Right hindlimb (tissue), 1 donor: ENCODE measurements at places on chromosomes 11 and 22.

DNA sequence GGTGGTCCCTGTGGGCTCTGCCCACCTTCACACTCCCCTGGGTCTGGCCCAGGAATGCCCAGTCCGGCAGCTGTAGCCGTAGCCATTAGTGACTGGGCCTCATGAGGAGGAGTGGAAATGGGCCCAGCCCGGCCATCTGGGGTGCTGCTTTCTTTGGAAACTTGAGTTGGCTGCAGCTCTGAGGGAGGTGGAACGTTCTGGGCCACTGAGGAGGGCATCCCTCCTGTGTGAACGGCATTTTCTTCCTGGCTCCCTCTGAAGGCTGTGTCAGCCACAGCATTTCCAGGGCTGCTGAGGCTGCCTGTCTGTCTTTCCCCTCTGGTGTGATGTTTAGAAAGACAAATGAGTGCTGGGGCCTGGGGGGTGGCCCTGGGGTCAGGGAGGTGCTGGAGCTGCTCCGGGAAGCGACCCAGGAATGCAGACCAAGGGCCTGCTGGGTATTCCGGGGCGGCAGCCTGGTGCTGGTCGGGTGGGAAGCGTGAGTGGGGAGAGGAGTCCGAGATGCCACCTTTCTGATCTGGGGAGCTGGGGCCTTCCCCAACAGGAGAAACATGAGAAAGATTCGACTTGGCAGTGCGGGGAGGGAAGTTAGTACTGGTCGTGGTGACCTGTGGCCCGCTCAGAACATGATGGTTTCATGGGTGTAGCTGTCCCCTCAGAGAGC lies 27.1 kb downstream of the PTDSS2 start:
- DNase-seq: no peak

GRCh38 chr11:17014833-17015626 lies 816 bp upstream of the PLEKHA7 start:
- DNase-seq: no peak

DNA sequence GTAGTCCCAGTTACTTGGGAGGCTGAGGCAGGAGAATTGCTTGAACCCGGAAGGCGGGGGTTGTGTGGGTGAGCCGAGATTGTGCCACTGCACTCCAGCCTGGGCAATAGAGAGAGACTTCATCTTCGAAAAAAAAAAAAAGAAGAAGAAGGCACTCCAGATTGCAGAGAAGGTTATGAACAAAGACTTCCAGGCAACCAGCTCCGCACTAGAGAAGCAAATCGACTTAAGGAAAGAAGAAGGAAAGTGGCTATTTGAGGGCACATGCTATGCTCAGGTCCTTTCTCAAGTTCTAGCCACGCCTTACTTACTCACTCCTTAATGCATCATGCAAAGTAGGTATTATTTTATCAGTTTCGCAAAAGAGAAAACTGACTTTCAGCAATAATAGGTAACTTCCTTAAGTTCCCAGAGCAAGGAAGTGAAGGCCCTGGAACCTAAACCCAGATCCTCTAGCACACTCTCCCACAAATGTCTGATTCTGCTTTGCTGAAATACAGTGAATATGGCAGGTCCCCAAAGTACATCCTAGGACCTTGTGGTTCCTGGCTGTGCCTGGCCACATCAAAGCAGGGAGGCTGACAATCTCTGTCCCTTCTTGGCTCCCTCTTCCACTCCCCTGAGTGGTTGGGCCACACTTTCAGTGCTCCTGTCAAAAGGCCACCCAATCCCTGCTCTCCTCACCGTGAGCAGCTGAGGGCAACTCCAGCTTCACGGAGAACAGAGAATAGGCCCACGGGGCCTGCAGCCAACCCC lies 14.2 kb downstream of the CD3E start:
- no peak for DNase-seq

- peak; percentile 89 for DNase-seq
These were observed 468.0 kb downstream of the OPCML start for GRCh38 chr11:133064152-133064877.

DNA sequence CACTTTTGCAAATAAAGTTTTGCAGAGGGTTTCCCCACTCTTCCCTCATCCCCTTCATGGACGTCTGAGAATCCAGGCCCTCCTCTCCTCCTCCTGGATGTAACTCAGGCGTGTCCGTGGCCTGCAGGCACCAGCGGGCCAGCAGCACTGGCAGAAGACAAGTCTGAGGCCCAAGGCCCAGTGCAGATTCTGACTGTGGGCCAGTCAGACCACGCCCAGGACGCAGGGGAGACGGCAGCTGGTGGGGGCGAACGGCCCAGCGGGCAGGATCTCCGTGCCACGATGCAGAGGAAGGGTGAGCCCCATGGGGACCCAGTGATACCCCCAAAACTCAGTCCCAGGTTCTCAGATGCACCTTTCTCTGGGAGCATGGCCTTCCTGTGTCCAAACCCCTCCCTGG lies 14.4 kb downstream of the TUB start:
- DNase-seq: no peak

DNA sequence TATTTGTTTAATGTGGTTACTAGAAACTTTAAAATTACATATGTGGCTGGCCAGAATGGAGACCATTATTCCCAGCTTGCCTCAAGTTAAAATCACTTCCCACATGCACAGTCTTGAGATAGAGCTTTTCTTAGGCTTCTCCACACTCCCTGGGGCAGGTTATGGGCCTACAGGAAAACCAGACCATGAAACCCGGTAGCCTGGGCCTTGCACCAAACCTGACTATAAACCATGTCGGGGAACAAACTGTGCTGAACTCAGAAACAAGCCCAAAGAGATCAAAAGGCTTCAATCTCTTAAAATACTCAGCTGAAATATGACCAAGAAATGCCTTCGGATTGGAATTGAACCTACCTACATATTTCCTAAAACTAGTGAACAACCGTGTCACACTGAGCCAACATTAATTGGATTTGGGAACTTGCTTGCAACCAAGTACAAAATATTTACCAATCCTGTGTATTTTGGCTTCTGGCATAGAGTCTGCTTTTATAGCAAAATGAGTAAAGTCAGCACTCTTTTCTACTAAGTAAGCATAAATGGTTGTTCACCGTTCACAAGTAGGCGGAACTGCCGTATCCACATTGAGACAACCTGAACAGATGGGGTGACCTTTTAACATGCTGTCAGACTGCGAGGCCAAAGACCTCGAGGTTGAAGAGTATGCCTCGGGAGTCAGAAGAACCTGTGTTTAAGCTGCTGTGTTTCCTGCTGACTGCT lies 199.5 kb downstream of the FAM76B start:
- DNase-seq: no peak

DNA sequence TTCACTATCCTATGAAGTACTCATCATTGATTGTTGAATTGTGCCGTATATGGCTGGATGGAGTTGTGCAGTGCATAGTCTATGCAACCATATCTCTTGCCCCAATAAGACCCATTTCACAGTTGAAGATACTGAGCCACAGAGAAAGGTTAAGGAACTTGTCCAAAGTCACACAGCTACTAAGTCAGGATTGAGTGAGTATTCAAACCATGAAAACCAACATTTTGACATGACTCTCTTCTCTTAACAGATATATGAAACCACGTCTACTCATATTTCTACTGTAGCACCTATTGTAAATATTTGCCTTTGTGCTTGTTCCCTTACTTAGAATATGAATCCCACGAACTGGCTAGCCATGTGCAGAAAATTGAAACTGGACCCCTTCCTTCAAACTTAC lies 58.1 kb downstream of the MAML2 start:
- DNase-seq: no peak

DNA sequence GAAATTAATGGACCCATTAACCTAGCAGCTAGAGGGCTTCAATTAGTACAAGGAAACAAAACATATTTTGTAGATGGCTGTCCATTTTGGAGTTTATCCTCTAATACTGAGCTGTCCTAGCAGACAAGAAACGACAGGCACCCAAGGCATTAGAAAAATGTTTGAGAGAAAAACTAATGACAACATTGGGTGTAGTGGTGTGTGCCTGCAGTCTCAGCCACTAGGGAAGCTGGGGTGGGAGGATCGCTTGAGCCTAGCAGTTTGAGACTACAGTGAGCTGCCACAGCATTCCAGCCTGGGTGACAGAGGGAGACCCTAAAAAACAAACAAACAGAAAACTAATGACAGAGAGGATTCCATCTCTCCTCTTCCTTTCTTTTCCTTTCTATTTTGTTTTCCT lies 1.5 kb downstream of the A4GALT start:
- no peak for DNase-seq

DNA sequence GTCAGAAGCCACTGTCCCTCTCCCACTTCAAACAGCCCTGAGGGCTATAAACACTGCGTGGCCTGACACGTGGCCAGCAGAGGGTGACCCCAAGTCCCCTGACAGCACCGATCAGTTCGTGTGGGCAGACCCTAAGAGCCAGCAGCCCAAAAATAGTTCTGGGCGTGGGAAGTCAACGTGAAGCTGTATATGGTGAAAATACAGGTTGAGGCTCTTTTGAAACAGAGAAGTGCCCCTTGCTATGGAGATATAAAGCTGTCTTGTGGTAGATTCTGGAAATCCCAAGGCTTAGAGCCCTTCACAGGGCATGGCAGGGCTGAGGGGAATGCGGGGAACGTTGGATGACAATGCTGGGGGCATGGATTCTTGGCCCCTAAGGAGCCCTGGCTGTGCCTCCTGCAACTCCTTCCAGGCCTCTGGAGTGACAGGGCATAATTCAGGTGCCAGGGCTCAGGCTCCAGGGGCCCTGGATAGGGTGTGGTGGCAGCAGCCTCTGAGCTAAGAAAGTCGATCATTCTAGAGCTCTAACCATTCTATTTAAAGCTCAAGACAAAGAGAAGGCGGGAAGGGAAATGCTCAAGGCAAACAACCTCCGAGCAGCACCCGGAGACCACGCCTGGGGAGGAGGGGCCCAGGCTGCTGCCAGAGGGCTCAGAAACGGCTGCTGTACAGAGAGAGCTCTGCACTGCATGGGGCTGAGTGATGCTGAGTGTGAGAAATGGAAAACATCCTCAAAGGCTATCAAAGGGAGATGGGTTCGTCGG lies 60.4 kb upstream of the CD5 start:
- peak; percentile 84 for DNase-seq

GRCh38 chr11:45771193-45771565 lies 33.8 kb upstream of the SLC35C1 start:
- peak; percentile 76 for DNase-seq

DNA sequence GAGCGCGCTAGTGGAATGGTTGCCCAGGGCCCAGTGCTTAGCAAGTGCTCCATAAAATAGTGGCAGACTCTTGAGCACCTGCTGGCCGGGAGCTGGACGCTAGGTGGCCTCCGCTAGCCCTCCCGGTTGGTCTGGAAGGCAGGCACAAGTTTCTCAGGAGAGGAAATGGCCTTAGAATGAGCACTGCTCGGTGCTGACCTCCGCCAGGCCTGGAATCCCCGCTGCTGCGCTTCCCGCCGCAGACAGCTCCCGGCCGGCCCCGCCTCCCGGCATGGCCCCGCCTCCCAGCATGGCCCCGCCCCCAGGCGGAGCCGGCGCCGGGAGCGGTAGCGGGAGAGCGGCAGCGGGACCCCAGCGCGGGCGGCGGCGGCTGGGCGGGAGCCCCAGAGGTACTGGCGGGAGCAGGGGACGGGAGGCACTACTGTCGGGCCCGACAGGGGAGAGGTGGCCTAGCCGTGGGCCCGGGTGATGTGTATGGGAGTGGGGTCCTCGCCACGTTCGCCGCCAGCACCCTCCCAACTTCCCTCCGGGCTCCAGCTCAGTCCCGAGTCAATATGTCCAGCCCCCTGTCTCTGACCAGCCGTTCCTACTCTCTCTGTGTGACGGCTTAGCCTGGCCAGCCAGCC lies at the start of gene SIPA1:
SIPA1 (plus strand) TSS at position 308 of the 626 bp plus-strand sequence. CDS start 2,821 bp downstream, outside the sequence.
- DNase-seq: peak; percentile 86
